ENCODE measurements at places on chromosomes 13 and 19.

DNA sequence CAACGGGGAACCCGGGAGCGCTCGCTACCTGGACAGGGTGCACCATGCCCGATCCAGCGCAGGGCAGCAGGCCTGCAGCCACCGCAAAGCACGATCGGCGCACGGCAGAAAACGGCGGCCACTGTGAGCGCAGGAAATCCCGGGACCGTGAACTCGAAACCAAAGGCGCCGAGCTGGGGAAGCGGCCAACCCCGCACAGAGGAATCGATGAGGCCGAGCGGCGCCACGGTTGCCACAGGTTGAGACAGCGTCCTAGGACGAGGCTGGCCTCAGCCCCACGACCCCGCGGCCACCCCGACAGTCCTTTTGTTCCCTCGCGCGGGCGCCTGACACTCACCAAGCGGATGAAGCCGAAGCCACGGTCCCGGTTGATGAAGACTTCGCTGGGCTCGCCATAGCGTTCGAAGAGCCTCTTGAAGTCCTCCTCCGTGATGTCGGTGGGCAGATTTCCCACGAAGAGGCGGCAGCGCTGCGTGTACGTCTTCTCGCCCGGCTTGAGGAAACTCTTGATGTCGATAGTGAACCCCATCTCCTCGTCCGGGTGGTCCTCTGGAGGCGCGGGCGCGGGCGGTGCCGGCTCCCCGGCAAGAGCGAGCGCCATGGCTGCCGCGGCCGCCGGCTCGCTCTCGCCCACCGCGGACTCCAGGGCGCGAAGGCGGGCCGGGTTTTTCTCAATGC, 557 bp downstream of the PSPC1 start:
- peak; percentile 36 for DNase-seq

DNA sequence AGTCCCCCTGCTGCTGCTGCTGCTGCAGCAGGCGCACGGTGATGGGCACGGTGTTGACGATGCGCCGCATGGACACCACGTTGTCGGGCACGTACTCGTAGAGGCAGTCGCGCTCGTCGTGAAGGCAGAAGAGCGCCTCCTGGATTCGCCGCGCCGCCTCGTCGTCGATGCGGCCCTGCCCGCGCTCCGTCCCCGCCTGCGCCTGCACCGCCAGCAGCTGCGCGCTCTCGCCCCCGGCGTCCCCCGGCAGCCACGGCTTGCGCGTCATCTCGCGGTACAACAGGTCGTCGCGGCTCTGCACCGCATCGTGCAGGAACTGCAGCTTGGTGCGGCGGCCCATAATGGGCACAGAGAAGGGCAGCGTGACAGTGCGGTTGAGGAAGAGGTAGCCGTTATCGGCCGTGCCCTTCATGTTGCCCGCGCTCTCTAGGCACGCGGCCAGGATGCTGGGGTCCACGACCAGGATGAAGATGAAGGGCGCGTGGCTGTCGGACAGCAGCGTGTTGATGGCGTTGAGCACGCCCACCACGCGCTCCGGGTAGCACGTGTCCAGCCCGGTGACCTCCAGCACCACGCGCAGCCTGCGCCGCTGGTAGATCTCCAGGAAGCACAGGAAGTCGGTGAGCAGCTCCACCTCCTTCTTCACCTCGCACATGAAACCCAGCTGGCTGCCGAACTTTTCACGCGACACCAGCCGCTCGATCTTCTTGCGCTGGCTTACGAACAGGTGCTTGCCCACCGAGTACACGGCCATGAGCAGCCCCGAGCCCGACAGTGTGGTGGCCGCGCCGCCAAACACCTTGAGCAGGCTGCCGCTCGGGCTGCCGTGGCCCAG, 8.1 kb downstream of the NKPD1 start:
- DNase-seq: peak; percentile 37

- DNase-seq: no peak
Observed at GRCh38 chr19:54001496-54001895, 10.1 kb downstream of the CACNG6 start.

GRCh38 chr19:10566658-10567410, 1.0 kb upstream of the KRI1 start:
- DNase-seq: no peak

DNA sequence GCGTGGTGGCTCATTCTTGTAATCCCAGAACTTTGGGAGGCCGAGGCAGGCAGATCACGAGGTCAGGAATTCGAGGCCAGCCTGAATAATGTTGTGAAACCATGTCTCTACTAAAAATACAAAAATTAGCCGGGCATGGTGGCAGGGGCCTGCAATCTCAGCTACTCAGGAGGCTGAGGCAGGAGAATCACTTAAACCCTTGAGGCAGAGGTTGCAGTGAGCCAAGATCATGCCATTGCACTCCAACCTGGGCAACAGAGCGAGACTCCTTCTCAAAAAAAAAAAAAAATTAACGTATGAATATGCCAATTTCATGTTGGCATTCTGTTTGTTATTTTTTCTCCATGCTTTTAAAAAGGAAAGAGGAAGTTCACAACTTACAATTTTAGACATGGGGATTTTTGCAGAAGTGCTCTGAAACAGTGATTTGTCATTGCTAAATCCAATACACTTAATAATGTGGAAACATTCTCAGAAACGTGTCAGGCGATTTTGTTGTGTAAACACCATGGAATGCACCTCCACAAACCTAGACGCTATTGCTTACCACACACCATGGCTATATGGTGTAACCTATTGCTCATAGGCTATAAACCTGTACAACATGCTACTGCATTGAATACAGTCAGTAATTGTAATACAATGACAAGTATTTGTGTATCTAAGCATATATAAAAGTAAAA, 115.9 kb upstream of the PCDH20 start:
- DNase-seq: no peak

- no peak for DNase-seq
Observed at GRCh38 chr13:55534306-55534705, 1606.4 kb upstream of the PRR20A start.

All from activated gamma-delta T cell (primary cell).